ENCODE measurements at places on chromosomes 13 and 19. TPM values are rescaled to one million over a fixed set of nuclear protein-coding genes. Genes with fewer than 3 reads are reported as not detected.

The URAD gene
- not detected for polyA plus RNA-seq

The SYT3 gene
- polyA plus RNA-seq, result 0.05 TPM

The KLK11 gene
- not detected for polyA plus RNA-seq

The OR7D2 gene
- not detected for polyA plus RNA-seq

The F10 gene
- polyA plus RNA-seq, result 21.5 TPM

DNA sequence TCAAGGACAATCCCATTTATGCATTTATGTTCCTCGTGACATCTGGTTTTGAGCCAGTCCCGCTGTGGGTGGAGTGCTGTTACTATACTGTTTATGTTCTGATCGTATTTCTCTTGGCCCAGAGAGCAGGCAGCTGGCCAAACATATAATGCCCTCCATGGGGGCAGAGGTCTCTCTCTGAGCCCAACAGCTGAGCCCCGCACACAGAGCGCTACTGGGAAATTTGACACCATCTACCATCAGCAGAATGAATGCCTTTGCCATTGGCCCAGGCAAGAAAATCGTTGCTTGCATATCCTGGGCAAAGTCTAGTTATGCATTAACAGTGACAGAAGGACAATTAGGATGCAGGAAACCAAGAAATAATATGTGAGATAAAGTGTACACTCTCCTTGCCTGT, 126.8 kb upstream of the CACNA1A start:
- DNase-seq, result peak; percentile 57

- no peak for DNase-seq
Observed at GRCh38 chr13:91356919-91357612, 9.6 kb downstream of the MIR17HG start.

DNA sequence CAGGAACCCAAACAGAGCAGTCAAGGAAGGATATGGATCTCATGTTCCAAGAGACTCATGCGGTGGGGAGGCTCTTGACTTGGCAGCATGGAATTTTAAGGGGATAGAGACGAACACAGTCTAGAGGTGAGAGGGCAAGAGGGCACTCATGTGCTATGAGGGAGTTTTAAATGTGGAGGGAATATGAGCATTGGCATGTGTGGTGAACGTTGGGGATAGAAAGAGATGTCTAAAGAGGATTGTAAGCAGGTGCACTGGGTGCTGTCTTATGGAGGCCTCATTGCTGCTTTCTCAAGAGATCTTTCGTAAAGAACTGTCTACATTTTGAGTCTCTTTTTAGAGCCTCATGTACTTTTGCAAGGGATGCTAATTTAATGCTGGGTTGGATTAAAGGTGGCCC, 600.3 kb upstream of the GPC6 start:
- no peak for DNase-seq

DNA sequence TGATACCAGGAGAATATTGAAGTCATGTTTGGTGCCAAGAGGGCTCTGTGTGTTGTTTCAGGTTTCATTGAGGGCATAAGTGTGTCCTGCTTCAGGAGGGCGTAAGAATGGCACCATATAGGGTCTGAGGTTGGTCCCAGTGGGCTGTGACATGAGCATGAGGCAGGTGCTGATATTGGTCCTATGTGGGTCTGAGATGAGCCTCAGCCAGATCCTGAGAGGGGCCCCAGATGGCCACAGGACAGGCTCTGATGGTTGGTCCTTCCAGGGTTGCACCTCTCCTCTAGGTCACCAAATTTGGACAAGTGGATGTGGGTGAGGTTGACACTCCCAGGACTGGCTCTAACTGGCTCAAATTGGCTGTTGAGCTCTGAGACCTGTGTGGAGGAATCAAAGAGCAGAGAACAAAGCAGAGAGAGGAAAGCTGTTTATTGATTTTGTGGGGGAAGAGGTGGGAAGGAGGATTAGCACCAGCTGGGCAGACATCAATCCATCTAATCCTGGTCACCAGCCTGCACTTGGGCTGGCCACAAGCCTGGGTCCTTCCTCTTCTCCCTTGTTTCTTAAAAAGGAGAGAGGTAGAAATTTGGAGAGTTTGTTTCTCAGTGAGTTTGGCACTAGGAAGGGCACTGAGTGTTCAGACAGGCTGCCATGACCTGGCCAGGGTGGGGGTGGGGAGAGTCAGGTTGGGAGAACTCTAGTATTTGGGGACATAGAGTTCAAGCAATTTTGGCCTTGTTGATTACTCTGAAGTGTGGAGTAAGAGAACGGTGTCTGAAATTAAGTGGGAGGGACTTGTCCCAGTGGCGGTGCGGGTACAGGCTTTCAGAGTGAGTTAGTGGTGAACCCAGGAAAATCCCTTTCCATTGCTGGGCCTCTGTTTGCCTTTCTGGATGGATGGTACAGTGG, 38.7 kb downstream of the CYP2B6 start:
- DNase-seq, result no peak

GRCh38 chr13:102311901-102312300, 89.9 kb downstream of the FGF14 start:
- no peak for DNase-seq
